CD8-positive, alpha-beta T cell (primary cell): ENCODE measurements at places on chromosomes 3 and 15. TPM values are rescaled to one million over a fixed set of nuclear protein-coding genes. Genes with fewer than 3 reads are reported as not detected.

DNA sequence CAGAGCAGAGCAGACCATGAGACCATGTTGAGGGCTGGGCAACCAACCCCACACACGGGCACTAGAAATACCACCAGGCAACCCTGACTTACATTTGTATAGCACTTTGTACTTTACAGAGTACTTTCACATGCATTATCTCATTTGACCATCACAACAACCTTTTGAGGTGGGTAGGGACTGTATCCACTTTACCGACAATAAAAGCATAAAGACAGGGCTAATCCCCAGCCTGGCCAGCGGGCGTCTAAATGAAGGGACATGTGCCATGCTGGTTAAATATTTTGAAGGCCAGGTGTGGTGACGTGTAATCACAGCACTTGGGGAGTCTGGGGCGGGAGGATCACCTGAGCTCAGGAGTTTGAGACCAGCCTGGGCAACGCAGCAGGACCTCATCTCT lies 23.6 kb downstream of the RASGRP1 start:
- DNase-seq, result no peak

DNA sequence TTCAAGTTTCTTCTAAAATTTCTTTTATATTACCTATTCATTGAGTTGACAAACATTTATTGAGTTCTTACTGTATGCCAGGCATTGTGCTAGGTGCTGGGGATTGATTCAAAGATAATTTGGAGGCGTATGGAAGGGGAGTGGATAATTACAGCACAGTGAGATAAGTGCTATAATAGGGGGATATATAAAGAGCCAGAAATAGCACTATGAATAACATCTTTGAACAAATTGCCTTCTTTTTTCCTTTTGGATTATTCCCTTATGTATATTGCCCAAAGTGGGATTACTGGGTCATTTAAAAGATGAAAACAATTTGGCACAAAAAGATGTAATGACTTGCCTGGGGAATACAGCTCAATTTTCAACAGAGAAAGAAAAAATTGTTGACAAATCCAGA lies 64.6 kb downstream of the LPP start:
- DNase-seq, result no peak

ARHGEF26 gene
- total RNA-seq, result 0.08 TPM

GOLGA6D gene
- not detected for total RNA-seq

PLSCR2 gene
- total RNA-seq, result not detected
